Caco-2 (cell line): ENCODE measurements at places on chromosomes 2 and 18.

DNA sequence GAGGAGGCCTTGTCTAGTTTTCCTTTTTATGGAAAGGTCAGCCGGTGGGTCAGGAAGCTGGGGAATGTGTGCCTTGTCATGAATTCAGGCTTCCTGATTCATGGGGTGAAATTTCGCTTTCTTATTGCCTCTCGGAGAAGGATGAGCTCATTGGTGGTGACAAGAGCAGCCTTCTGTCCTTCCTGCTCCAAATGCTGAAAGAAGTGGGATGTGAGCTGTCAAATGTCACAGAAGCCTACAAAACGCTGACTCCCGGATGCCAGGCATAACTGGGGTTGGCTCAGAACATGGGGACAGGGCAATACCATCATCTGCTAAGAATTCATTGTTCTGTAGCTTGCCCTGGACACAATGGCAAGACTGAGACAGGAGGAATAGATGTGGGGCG lies 55.8 kb upstream of the FAM136A start:
- no peak for DNase-seq

DNA sequence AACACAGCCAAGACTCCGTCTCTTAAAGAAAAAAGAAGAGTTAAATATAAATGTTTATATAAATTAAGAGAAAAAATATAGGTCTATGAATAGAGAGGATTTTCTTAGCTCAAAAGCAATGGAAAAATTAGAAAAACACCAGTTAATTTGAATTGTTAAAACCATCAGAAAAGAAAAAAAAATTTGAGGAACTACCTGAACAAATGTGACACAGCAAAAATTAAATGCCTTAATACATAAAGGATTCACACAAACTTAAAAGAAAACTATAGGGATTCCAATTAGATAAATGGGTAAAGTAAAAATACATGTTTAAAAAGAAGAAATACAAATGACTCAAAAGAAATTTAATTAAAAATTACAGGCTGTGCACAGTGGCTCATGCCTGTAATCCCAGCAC lies 147.9 kb upstream of the DNMT3A start:
- no peak for DNase-seq

DNA sequence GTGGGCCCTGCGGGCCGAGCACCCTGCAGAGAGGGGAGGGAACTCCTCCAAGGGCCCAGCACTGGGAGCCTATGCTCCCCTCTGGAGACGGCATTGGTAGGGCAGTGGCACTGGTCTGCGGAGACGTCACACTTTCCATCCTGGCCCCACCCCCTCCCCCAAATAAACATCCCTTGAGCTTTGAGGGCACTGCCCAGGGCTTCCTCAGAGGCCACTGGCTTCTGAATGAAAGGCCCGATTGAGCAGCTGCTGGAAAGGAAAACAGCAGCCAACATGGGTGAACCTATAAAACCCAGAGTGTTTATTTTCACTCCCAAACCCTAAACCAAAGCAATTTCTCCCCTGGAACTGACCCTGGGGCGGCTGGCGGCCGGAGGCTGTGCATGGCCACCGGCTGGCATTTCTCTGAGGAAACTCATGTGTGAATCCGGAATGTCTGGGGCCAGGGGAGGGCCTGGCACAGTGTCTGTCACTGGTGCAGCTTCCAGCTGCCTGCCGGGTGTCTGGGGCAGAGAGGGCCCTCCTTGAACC lies 138.9 kb downstream of the DYSF start:
- DNase-seq: no peak

- DNase-seq: no peak
Measured at GRCh38 chr18:3058328-3059191, 45.6 kb upstream of the LPIN2 start.

- no peak for DNase-seq
Measured at GRCh38 chr18:4842751-4843150, 354.3 kb downstream of the AKAIN1 start.

GRCh38 chr2:185793532-185794345 lies 55.1 kb downstream of the FSIP2 start:
- no peak for DNase-seq

- peak; percentile 24 for DNase-seq
Measured at GRCh38 chr2:24613154-24613814, 122.2 kb downstream of the NCOA1 start.

DNA sequence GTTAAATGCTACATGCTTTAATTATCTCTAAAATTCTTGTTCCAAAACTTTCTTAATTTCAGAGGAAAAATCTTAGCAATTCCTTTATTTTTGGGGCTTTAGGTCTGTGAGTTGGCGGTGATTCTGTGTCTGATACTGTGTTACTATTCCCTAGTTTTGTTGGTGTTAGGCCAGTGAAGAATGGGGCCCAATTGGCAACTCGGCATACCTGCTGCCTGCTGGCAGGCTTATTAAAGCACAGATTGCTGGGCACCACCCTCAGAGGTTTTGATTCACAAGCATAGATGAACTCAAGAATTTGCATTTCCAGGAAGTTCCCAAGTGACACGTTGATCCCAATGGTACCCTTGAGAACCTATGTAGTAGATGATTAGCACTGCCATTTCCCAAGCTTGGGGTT lies 101.6 kb downstream of the OSBPL6 start:
- DNase-seq: no peak

GRCh38 chr18:69444221-69444620 lies 43.5 kb downstream of the DOK6 start:
- no peak for DNase-seq

GRCh38 chr2:158649846-158650245 lies 145.3 kb upstream of the DAPL1 start:
- no peak for DNase-seq

DNA sequence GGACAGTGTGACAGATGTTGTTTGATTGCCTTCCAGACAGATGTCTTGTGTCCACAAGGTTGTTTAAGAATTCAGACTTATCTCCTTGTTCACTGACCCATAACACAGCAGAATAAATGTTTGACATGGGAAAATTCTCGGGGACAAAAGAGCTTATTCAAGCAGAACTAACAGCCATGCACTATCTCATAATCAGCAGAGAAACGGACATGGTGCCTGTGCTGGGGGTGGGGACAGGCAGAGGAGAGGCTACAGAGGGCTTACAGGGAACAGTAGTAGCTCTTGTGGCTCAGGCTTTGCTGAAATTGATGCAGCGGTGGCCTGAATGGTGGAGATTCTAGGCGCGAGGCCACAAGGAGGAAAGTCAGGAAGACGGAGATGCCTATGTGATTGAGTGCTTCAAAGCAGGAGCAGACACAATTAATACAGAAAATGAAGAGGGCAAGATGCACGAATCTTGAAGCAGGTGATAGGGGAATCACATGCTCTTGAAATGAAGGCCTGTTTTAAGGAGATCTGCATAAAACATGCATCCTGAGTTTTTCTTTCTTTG lies 62.0 kb upstream of the CAB39 start:
- DNase-seq: peak; percentile 63

DNA sequence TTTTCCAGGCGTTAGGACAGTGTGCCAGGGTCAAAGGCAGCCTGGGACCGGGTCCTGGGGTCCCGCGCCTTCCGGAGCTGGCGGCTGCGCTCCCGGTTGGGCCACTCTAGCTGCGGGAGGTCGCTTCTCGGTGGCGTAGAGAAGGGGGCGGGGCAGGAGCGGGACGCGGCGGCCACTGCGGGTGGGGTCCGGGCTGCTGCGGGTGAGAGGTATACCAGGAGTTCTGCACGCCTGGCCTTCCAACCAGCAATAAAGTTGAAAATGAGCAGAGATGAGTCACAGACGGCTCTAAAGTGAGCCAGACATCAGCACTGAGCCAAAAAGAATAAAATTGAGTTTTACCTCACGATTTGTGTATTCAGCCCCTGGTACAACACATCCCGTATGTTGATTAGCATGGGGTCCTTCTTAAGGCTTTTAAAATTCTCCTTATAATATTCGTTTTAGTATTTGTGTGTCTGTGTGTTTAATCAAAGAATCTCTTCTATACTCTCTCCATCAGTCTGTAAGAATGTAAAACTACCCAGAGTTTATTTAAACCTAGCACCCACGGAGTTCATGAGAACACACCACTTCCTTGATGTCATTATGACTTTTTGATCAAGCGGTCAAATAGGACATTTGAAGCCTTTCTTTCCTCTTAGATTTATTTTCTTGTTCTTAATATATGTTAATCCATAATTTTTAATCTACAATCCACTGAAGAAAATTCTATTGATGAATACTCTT lies at the start of gene C1GALT1C1L:
Gene C1GALT1C1L (minus strand): TSS at position 108 of the 729 bp plus-strand sequence. CDS start 107 bp downstream, at position 1.
- DNase-seq: peak; percentile 57

GRCh38 chr2:59032499-59032898 lies 791.4 kb upstream of the FANCL start:
- no peak for DNase-seq

DNA sequence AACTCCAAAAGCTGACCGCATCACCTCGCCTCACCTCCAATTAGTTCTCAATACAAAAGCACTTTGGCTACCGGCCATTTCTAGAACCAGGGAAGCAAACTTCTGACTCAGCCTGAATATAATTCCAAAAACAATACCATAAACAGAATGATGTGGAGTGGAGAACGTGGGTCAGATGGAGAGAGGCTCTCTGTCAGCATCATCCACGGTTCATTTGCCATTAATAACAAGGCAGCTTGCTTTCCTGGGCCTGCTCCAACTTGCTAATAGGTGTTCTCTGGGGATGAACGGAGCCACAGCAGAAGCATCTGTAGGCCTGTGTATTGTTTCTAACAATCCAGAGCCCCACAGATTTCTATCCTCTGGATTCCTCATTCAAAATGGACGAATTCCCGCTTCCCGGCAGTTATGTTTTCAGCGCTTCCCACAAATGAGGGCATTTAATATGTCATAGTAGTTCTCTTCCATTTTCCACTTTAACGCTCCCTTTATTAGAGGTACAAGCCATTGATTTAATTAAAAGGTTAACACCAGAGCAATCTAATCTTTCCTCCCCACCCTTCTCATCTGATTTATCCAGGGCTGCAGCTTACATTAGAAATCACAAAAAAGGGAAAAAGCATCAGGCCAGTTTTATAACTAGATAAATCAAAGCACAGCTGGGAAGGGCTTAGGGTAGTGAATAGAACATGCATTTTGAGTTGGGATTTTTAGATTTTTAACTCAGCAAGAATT lies 23.2 kb upstream of the CNTNAP5 start:
- no peak for DNase-seq

- DNase-seq: no peak
Measured at GRCh38 chr2:23905155-23905554, 21.8 kb downstream of the ATAD2B start.

- no peak for DNase-seq
Measured at GRCh38 chr2:171309455-171310286, 124.1 kb downstream of the METTL8 start.

DNA sequence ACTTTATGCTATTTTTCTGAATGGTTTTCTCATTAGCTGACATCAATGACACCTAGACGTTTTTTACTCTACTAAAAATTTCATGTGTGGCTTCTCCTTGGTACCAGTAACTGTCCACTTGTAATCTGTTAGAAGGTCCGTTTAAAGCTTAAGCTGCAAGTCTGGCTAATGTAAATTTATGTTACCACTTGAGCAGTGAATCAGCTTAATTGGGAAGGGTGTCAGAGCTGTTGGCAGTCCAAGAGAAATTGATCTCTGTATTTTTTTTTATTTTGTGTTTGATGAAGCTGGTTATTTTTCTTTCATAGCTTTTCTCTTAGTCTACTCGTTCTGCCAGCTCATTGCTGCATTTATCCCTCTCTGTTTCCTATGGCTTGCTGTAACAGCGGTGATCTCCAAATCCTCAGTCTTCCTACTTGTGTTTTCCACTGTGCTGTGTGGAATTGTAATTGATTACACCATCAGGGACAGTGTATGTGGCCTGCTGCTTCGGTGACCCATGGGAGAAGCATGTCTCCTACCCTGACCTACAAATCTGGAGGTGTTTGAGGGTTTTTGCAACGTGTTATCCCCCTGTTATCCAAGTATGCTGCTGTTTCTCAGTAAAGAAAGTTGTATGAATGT lies 724.2 kb upstream of the REG3G start:
- DNase-seq: no peak

DNA sequence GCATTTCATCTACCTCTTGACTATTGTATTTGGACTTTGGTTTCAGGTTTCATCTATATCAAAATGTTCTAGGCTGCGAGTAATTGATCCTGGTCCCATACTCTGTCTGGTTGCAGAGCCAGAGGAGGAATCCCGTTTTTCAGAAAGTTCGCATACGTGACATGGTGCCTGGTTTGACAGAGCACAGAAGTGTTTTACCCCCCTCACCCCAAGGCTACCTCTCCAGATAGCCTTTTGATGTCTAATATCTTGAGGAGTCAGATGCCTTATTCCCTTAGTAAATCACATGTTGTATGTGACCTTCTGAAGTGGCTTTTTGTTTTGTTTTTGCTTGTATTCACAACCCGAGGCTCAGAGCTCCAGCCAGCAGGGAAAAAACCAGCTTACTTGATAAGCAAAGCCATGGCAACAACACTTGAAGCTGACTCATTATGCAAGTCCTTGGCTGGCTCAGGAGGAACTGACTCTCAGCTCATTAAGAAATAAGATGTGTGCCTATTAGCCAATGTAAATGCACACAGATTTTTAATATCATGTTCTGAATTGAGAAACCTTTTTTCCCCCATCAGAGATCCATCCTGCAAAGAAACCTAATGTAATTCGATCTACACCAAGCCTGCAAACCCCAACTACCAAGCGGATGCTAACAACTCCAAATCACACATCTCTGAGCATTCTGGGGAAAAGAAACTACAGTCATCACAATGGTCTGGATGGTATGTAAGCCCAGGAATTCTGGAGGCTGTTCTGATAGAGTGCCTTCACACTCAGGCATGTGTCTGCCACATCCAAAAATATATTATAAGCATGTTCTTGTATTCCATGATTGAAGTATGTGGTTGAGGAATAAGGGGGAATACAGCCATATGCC lies 41.4 kb downstream of the OXER1 start:
- no peak for DNase-seq

GRCh38 chr2:163621445-163622004 lies 114.3 kb downstream of the FIGN start:
- no peak for DNase-seq

DNA sequence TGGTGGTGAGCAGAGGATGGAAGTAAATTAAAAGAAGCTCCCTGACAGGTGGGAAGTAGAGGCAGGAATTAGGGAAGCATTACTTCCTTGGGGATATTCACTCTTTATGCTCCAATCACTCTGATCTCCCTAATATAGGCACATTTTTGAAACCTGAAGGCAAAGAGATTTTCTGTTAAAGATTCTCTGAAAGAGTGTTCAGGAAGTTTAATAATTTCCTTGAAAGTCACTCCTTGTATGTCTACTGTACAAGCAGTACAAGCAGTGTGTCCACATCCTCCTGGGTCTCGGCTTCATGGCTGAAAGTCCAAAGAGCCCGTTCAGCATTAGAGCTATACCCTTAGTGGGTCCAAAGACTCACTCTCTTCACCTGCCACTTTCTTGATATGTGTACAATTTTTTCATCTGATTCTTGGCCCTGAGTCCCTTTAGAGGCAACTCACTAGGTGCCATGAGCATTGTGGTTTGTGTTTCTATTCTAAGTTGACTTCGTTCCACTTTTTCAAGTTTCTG lies 60.2 kb downstream of the AAK1 start:
- DNase-seq: no peak

DNA sequence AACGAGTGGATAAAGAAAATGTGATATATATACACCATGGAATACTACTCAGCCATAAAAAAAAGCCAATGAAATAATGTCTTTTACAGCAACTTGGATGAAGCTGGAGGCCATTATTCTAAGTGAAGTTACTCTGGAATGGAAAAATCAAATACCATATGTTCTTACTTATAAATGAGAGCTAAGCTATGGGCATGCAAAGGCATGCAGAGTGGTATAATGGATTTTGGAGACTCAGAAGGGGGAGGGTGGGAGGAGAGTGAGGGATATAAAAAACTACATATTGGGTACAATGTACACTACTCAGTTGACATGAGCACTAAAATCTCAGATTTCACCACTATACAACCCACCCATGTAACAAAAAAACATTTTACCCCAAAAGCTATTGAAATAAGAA lies 1.7 kb upstream of the MSGN1 start:
- DNase-seq: no peak

GRCh38 chr2:111884592-111884964 lies 585 bp upstream of the ANAPC1 start:
- DNase-seq: no peak
